ENCODE measurements at places on chromosomes 1 and 21. TPM values are rescaled to one million over a fixed set of nuclear protein-coding genes. Genes with fewer than 3 reads are reported as not detected.

DNA sequence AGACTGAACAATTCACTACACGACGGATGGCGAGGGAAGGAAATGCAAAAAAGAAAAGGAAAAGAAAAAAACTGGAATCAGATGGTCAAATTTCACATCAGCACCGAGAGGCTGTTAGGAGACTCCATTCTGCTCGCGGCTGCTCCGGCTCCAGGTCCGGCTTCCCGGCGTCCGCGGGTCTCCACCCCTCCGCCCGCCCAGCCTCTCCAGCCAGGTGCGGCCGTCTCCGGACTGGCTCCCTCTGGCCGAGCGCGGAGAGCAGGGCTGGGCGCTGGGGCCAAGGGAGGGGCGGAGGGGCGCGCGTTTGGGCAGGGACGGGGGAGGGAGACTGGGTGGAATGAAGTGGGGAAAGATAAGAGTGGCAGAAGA is 332 bp downstream of the KCNJ6 start:
- DNase-seq: no peak

DNA sequence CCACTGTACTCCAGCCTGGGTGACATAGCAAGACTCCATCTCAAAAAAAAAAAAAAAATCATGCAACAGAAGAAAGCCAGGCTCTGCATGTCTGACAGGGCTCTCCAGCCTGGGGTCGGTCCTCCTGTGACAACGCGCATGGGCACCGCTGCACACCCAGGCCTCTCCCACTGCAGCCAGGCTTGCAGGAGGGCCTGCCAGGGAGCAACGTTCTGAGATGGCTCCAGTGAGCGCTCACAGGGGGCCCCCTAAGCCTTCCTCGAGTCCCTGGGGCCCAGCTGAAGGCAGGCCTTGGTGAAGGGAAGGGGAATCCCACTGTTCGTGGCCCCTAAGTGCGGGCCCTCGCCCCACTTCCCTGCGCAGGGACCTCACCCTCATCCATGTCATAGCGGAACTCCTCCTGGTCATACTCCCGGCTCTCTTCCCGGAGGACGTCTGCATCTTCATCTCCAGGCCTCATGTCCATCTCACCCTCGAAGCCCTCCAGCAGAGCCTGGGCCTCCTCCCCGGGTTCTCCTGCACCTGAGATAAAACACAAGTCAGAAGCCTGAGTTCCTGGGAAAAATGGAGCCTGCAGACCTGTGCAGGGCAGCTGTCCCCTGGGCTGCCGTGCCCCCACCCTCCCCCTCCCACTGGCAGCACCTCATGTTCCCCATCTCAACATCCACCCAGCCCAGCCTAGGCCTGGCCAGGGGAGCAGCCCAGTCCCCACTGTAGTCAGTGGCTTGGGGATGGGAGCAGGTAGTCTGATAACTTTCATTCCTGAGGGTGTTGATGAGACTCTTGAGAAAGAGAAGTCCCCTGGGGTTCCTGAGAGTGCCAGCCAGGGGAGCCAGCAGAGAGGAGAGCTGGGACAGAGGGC is 20.3 kb downstream of the RSPH1 start:
- DNase-seq: no peak

- no peak for DNase-seq
Observed at GRCh38 chr21:36807422-36807928, 108.6 kb downstream of the SIM2 start.

- no peak for DNase-seq
Observed at GRCh38 chr1:3080053-3080955, 11.3 kb downstream of the PRDM16 start.

GRCh38 chr1:244050014-244050834 is 859 bp upstream of the ZBTB18 start:
- DNase-seq: no peak

- peak; percentile 83 for DNase-seq
Observed at GRCh38 chr1:23369335-23370013, at the start of gene ZNF436. ZNF436 (minus strand) TSS chr1:23369836; CDS start chr1:23368005, 1,831 bp downstream.

DNA sequence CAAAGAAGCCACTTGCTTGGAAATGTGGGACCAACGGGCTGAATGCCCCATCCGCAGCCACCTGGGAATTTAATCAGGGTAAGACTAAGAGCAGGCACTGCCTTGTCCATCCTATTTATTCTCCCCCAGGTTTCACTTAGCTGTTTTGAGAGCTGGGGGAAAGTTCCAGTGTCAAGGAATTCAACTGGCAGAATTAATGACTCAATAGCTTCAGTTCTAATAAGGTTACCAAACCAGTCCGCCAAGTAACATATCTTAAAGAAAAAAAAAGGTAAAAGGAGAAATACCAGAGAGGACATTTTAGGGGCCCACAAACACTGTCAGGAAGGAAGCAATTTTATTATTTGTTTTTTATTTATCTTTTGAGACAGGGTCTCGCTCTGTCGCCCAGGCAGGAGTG is 157.6 kb upstream of the SOD1 start:
- no peak for DNase-seq

DNA sequence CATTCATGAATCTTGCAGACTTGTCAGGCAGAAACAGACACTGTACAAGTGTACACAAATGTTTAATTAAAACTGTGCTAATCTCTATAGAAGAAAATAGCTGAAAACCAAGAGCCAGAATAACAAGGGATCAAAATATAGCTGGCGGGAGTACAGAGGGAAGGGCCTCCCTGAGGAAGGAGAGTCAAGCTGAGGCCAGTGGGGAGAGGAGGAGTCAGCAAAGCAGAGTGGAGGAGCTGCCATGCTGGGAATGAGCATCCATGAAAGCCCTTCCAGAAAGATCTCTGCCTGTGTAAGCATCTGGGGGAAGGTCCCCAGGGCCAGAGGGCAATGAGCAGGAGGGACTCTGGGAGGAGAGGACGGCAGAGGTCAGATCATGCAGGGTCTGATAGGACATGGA is 15.1 kb downstream of the SLAMF8 start:
- DNase-seq: no peak

- peak; percentile 48 for DNase-seq
Observed at GRCh38 chr1:43345120-43345519, 7.5 kb downstream of the MPL start.

DNA sequence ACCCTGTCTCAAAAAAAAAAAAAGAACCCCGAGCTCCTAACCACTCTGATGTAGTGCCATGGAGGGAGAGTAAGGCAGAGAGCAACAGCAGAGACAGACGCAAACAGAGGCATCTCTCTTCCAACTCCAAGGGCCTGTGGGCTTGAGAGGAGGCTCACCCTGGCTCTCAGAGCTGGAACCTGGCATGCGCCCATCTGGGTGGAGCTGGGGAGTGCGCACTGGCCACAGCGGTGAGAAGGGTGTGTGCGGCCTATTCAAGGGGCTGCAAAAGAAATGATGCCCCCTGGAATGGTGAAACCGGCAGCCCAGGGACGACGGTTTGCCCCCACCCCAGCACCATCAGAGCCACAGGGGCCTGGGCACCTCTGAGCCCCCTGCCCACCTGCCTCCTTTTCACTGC is 17.6 kb downstream of the COL8A2 start:
- no peak for DNase-seq

GRCh38 chr1:48916130-48917069 is 139.7 kb upstream of the BEND5 start:
- no peak for DNase-seq

DNA sequence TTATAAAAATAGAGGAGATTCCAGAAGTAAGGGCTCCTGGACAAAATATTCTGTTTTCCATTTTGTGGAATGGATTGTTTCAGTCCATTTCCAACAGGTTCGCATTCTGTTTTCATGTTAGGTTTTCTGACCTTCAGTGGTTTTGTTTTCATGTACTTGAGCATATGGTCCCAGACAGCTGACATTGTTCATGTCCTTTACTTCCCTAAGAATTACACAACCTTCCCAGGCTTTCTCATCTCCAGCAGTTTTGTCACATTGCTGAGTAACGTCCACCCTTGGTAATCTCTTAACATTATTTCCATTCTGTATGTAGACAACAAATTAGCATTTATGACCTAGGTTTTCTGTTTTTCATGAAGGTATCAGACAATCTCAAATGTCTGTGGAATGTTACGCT is 21.0 kb upstream of the ERRFI1 start:
- no peak for DNase-seq

GRCh38 chr1:12165342-12165741 is 1.4 kb upstream of the TNFRSF1B start:
- DNase-seq: no peak

DNA sequence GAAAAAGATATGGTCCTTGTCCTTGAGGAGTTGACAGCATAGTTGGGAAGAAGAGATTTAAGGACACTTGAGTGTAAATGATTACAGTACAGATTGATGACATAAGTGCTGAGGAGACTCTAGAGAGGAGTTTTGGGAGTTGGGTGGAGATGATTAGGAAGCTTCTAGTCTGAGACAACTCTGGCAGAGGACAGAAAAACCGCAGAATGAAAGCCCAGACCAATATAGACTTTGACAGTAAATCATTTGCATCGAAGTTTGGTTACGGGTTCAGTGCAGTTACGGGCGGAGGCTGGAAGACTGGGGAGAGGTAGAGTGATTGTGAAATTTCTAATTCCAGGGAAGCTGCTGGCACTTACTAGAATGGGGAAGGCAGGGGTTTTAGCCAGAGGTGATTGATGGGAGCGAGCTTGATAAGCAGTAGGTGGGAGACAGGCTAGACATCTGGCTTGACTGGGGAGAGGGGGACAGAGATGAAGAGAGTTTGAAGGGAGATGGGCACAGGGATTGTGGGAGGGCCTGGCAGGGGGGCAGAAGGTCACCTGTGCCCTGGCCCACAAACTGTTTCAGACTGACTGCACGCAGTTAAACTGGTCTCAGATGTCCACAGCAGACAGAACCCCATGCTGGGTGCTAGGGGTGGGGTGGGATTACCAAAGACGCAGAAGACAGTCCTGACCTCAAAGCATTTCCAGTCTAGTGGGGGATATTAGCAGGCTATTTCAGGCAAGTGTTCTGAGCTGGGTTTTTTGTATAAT is 20.1 kb downstream of the SH2D2A start:
- DNase-seq: no peak

- no peak for DNase-seq
Observed at GRCh38 chr1:31203215-31203614, 36.5 kb downstream of the NKAIN1 start.

DNA sequence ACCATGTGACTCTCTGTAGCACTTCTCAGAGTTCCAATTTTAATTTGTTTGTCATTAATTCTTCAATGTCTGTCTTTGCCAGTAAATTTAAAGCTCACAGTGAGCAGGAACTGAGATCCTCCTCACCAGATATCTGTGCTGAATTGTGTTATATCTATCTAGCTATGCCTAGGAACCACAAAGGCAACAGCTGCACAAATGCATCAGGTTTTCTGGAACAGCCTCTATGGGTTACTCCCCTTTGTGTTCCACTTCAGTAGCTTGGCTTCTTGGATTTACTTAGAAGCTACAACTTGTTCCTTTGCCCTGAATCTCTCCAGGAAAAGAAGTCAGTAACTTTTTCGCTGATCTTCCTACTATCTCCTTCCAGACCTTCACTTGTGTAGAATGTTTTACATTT is 1237.8 kb upstream of the ADGRL4 start:
- no peak for DNase-seq

Gene DTL
- polyA plus RNA-seq: 0.35 TPM

Gene TSPAN2
- 5.0 TPM for polyA plus RNA-seq

Gene PROK1
- 6.8 TPM for polyA plus RNA-seq

Gene IL6R
- 2.9 TPM for polyA plus RNA-seq

Gene CYP4A22
- not detected for polyA plus RNA-seq

Gene TOMM20
- 54.4 TPM for polyA plus RNA-seq

Gene GNAT2
- not detected for polyA plus RNA-seq

Gene DMBX1
- polyA plus RNA-seq: not detected

Gene C1QC
- polyA plus RNA-seq: 73.9 TPM

All from heart right ventricle (tissue), 16 donors.